ENCODE measurements at places on chromosomes 11 and 22.

DNA sequence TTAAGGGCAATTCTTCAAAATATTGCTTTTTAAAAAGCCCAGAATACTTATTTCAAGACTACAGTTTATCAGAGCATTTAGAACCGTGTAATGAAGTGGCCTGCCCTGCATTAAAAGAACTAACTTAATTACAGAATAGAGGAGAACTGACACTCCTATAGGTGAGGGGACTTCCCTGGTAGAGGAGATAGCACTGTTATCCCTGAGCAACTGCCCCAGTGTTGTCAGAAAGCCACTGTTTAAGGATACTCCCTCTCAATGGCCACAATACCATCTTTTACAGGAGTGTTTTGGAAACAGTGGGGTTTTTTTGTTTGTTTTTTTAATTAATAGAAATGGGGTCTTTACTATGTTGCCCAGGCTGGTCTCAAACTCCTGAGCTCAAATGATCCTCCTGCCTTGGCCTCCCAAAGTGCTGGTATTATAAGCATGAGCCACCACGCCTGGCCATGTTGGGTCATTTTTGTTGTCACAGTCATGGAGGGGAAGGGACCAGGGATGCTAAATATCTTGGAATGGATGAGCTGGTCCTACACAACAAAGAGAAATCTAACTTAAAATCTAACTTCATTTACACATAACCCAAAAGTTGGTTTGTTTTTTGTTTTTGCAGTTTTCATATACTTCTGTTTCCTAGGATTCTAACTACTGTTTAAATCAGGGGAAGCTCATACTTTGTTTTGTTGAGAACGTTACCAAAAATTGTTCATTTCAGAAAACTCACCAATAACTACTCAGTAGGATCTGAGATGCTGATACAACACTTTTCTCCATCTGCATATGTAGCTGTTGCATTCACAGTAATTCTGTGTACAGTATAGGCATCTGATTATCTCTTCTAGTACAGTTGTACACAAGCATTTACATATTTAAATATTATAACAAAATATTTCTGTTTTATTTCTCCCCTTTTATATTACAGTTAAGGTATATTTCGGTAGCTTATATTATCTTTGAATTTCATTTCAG is 8.1 kb downstream of the RPL27A start:
- DNase-seq = no peak

DNA sequence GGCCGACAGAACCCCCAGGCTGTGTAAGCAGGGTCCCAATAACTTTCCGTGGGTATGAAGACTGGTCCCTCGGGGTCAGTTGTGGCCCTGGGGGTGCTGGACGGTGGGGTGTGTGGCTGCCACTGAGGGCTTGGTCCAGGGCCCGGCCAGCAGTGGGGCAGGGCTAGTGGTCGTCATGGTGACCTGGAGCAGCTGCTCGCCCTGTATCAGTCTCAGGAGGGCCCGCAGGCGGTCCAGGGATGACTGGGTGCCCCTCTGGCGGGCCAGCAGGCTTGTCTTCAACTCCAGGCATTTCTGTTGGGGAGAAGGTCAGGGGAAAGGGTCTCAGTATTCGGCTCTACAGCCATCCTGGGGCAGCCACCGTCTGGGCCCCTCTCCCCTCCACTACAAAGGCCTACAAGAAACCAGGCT is 126.8 kb downstream of the PHF21B start:
- DNase-seq = no peak

DNA sequence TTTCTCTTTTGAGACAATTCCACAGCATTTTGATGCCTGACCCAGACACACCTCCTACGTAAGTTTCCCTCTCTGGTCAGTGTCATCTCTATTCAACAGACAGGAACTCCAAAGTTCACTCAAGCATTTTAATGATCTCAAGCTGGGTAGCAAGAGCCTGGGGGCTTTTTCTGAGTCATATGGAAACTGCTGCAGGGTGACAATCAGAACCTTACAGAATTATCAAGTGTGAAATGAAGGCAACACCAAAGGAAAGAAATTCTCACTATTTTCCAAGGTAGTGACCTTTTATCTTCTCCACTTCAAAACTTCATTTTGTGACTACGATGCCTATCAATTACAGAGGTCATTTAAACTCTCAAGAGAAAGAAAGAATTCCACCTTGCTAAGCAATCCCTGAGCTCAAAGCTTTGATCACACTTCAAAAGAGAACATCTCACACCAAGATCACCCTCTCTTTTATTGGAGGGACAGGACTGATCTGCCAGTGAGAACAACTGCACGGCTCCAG is 229.0 kb upstream of the ZC3H12C start:
- DNase-seq = no peak

DNA sequence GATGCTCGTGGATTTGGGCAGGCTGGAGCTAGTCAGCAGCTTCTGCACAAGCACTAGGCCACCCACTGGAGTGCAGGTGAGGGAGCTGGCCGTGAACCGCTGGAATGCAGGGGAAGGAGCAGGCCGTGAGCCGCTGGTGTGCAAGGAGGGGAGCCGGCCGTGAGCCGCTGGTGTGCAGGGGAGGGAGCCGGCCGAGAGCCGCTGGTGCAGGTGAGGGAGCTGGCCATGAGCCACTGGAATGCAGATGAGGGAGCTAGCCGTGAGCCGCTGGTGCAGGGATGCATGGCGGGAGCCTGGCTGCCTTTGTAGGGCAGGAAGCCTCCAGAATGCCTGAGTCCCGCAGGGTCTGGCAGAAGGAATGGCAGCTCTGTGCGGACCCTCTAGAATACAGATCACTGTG is 4220.0 kb upstream of the OR11H1 start:
- no peak for DNase-seq

DNA sequence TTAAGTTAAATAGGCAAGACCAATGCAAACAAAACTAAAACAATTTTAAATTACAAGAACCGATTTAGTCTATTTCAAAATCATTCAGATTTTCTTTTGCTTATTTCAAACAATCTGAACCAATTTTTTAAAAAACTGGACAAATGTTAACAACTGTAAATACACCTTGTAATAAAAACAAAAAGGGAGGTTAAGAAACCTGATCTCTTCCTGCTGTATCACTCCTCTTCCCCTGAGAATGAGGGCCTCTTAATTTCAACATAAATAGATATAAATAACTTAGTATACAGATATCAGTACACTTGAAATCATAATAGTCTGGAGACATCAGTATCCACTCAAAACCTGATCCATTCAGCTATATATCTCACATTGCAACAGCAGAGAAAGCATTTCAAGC is 346.6 kb downstream of the TTC28 start:
- DNase-seq = no peak

DNA sequence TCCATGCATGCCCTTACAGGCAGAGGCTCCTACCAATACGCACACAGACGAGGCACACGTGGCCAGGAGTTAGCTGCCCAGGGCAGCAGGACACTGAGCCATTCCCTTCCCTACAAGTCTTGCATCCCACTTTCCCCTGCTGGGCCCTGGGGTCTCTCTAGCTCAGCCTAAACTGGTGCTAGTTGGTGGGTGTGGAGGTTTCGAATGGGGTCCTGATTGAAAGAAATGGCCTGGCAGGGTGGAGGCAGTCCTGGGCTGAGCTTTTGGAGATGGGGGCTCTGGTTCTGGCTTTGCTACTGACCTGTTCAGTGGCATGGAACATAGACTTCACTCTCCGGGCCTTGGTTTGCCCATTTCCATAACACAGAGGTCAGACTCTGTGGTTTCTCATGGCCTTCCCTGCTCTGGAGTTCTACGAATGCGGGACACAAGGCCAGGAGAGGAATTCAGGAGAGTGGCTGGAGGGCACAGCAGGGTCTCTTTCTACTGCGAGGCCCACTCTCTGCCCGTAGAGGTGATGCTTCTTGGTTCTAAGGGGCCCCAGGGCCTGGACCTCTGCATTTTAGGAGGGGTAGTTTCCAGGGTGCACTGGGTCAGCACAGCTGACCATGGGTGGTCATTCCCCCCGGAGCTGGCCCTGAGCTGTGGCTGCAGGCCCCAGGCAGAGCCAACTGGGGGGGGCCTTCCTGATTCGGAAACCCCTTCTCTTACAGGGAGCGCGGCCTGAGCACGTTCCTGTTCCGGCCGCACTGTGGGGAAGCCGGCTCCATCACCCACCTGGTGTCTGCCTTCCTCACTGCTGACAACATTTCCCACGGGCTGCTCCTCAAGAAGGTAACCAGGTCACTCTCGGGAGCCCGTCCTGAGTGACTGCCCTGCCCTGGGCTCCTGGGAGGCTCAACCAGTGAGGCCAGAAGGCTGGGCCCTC is 40.0 kb downstream of the RNF141 start:
- no peak for DNase-seq

GRCh38 chr11:65853246-65853979 is 4.6 kb downstream of the CFL1 start:
- DNase-seq = no peak

DNA sequence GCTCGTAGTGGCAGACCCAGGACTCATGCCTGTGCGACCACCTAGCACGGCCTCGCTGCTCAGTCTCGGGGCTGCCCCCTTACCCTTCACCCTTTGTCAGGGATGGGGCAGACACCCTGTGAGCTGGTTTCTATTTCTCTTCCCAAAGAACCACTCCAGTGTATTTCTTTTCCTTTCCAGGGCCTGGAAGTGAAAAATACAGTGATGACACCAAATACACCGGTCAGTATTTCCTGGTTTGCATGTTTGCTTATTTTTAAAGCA is 13.7 kb downstream of the TMEM121B start:
- DNase-seq = no peak

DNA sequence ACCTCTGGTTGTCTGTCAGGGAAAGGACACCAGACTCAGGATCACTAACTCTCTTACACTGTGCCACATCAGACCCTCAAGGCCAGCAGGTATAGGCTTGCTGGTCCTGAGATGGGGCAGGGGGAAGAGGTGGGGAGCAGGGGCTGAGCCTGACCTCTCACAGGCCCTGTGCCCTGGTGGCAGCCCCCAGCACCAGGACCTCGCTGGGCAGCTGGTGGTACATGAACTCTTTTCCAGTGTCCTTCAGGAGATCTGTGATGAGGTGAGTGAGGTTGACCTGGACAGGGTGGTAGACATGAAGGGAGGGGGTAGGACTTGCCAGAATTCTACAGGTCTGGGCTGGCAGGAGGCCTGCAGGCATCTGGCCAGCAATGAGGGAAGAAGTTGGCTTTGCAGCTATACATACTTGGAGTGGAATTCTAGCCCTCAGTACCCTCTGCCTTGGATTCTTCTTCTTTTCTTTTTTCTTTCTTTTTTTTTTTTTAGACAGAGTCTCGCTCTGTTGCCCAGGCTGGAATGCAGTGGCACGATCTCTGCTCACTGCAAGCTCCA is 1.4 kb downstream of the NUDT22 start:
- no peak for DNase-seq

DNA sequence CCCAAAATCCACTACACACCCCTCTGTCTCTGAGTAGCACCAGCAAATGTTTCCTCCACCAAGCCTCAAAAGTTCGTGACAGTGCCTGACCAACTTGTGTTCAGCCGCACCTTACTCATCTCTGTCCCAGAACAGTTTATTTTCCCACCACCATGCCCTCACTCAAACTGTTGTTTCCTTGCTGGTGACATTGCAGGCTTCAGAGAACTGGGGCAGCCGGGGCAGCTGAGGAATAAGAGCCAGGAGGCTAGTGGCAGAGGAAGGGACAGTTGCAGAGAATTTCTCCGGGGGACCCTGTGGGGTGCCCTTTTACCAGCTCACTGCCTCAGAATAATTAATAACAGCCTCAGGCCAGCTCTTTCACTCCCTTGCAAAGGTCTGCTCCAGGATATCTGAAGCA is 709 bp upstream of the KCNE3 start:
- no peak for DNase-seq

- no peak for DNase-seq
Measured at GRCh38 chr11:69241844-69242243, 52.1 kb upstream of the MYEOV start.

DNA sequence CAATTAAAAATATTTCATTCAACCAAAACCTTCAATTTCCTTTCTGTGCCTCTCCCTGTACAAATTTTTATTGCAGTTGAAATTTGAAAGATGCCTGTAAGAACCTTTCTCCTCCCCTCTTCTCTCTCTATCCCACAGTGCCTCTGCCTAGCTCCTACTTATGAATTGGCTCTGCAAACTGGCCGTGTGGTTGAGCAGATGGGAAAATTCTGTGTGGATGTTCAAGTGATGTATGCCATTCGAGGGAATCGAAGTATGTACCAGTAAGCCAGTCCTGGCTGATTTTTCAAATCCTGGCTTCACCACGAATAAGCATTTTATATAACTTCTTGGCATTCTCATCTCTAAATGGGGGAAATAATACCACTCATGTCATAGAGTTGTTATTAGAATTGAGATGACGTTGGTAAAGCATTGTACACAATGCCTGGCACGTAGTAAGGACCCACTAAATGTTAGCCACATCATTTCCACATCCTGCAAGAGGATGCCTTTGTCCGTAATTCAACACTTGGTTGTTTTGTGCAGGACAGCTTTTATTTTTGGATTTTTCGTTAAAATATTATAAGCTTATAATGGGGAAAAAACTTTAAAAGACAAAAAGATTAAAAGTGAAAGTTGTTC is 6.0 kb downstream of the DDX25 start:
- no peak for DNase-seq

DNA sequence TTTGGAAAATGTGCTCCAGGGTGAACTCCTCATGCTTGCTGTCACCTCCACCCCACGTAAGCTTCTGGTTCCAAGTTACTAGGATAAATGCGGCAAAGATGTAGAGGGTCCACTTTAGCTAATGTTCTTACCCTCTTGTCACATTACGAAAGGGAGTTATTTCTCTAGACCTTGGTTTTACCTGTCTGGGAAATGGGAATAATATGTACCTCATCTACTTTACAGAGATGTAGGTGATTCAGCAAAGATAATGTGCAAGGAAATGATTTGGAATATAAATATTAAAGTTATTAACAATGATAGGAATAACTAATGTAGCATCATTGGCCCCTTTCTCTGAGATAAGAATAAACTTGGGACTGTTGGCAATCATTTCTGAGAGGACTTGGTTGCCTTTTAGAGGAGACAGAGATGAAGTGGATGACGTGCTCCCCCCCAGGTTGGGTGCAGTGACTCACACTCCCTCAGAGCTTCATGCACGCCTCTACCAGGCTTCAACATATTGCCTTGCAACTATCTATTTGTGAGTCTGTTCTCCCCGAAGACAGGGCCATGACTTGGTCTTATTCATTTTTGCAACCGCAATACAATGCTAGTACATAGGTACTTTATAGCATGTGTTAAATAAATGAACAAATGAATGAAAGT is 97.1 kb downstream of the ME3 start:
- no peak for DNase-seq

DNA sequence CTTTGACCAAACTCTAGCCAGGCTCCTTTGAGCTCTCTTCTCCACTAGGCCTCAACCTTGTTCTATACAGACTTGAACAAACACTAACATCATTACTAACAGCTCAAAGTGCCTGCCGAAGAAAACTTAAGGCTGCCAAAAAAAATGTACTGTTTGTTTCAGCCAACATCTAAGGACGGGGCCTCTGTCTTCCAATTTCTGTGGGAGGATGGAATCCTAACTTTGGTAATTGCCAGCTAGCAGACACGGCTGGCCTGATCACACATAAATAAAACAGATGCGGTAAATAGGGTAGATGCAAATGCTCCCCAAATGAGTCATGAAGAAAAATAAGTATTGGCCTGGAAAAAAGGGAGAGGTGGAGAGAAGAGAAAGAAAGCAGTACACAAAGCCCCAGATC is 394.3 kb downstream of the TMEM135 start:
- no peak for DNase-seq

Data from stimulated activated CD8-positive, alpha-beta memory T cell treated with anti-CD3 and anti-CD28 coated beads, Interleukin-15, amount 100 ng/mL, for 1 hour (primary cell).